ENCODE measurements at places on chromosomes 11 and 22.

- DNase-seq: peak; percentile 6
Measured at GRCh38 chr22:22210375-22210774, 34.2 kb upstream of the VPREB1 start.

DNA sequence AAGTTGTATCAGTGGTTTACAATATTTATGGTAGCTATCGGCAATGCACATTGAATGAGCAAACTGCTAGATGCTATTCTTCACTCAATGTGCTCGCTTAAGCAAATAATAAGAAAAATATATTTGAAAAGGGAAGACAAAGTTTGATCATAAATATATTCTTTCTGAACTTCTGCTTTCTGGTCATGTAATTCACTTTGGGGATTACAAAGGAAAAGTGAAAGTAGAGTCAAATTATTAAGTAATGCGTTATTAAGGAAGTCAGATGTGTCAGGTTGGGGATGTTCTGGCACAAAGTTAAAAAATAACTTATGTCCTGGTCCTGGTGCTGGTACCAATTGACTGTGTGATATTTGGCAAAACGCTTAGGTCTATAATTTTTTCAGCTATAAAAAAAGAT lies 98.0 kb upstream of the TRIM77 start:
- DNase-seq: no peak

DNA sequence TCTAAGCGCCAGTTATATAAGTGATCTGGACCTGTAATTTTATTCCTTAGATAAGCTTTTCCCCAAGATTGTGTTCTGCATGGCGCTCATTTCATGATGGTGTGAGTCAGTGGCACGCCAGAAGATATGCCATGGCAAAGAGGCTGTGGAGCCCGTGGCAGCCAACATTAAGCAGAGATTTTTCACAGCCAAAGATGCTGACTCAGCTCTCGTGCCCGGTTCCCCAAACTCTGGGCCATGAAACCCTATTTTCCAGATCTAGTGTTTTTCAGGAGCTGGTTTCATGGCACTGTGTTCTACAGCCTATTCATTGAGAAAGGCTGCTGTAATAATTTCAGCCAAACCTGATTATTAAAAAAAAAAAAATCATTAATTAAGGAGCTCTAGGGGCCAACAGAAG lies 15.4 kb upstream of the LINC01488 start:
- no peak for DNase-seq

GRCh38 chr11:12853652-12854296 lies 155.3 kb upstream of the RASSF10 start:
- DNase-seq: no peak

DNA sequence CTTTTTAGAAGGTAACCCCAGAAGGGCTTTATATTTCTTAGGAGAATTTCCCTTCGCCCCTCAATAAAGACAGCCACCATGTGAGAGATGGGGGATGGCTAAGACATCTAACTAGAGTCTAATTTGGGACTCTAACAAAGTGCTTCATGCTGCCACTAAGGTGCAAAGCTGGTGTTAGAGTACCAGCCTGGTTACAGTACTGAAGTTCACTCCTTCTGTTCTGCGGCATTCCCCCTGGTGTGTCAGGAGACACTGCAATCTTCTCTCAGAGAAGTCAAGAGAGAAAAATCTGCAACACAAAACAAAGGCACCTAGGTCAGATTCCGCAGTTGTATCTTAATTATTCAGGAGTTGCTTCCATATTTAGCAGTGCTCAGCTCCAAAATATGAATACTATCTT lies 603.0 kb upstream of the CADM1 start:
- DNase-seq: no peak

DNA sequence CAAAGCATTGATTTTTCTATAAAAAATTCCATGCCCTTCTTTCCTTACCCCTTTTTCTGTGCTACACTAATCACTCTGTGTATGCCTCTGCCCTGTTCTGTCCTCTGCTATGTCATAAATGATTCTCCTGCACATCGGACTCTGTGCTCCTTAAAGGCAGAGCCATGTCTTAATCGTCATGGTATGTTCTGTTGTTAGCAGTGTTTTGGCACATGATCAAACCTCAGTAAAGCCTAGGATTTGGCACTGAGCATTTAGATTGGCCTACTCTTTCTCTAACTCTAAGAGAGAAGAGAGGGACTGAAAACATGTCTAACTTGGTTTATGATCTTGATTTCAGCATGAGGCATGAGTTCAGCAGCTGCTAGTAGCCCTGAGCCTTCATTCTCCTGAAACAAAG lies 266.9 kb downstream of the AASDHPPT start:
- DNase-seq: peak; percentile 58

DNA sequence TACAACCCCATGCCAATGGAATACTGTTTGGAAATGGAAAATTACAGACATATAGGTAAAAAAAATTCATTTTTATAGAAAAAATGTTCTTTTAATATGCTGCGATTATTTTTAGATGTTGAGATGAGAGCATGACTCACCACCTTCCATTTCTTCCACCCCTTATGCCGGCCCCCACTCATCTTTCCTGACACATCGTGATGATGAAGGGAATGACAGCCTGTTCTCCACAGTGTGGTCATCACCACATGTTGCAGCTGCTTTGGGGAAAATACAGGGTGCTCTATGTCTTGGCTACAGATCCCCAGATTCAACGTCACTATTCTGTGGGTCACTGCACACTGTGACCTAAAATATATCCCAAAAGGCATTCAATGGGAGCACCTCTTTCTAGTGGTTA lies 916.2 kb downstream of the METTL15 start:
- no peak for DNase-seq

DNA sequence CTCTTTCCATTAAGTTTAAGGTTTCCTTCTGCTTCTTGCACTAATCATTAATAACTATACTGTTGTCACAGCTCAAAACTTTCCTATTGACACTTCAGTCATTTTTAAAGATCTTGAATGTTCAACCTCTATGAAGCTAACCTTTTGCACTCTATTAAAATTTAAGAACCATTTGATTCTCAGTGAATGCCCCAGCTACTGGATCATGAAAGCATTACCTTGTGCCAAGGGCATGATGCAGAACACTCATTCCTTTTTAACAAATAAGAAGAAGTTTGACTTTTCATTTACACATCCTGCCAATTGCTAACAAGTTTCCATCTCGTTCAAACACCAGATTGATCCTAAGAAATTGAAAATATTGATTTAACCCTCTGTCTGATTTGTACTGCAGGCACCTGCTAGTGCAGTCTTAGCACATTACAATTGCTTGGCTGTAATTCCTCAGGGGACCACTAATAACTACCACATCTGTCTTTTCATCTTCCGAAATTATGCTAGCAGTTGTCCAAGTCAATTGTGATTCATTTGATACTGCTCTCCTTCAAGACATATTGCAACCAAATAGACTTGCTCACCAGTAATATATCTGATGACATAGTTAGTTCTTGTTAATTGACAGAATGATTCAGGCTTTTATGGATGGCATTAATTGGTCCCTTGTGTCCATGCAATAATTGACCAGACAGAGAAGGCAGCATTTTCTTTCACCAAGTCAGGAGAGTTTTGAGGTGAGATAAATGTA lies 158.4 kb downstream of the TEAD1 start:
- DNase-seq: no peak

GRCh38 chr11:64844330-64845128 lies at the start of gene CDC42BPG:
TSS of gene CDC42BPG (minus strand) at chr11:64844653. CDS start at chr11:64844569, 84 bp downstream.
- no peak for DNase-seq

GRCh38 chr11:92837595-92837994 lies 131.9 kb upstream of the MTNR1B start:
- DNase-seq: no peak

DNA sequence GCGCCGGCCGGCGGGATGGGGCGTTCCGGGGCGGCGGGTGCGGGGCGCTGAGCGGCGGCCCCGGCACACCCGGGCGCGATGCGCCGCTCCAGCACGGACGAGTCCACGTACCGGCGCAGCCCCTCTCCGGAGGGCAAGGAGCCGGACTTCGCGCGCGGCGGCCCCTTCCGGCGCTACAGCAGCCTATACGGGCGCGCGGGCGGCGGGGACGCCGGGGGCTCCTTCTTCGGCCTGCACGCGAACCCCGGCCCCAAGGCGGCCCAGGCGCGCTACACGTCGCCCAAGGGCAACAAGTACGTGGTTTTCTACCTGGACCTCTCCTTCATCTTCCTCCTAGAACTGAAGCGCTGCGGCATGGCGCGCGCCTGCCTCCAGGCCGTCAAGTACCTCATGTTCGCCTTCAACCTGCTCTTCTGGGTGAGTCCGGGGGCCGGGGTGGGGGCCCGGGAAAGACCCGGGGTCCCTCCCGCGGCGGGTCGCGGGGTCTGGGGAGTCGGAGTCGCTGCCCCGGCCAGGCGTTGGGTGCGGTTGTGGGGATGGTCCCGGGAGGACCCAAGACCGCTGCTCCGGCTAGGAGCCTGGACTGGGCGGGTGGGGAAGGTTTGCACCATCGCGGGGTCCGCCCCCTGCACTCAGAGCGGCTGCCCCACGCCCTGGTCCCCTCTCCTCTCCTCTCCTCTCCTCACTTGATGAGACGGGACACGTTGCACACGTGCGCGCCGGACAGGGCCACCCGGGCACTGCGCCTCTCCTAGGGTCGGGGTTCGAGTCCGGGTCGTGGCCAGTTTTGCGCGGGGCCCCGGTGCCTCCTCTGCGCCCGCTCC lies 7.5 kb downstream of the TSPAN4 start:
- no peak for DNase-seq

DNA sequence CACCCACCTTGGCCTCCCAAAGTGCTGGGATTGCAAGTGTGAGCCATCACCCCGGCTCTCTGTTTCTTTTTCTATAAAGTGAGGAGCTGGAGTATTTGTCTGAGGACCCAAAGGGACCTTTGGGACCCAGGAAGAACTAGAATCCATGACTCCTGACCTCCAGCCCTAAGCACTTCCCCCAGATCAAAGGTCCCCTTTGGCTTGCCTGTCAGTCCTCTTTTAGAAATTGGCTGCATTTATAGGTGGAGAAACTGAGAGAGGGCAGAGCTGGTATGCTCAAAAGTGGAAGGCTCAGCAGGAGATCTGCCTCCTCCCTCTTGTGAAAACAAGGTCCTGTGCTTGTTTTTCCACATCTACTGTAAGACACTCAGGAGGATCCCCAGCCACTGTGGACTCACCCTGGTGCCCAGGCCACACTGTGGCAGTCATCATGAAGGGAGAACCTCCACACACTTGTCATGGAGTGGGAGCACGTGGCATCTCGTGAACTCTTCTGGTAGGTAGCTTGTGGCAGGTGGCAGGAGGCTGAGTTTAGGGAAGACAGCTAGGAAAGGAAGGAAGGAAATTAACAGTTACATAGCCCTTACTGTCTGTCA lies 12.4 kb upstream of the PLEKHA7 start:
- no peak for DNase-seq

GRCh38 chr11:69567951-69568808 lies 72.8 kb upstream of the CCND1 start:
- no peak for DNase-seq

DNA sequence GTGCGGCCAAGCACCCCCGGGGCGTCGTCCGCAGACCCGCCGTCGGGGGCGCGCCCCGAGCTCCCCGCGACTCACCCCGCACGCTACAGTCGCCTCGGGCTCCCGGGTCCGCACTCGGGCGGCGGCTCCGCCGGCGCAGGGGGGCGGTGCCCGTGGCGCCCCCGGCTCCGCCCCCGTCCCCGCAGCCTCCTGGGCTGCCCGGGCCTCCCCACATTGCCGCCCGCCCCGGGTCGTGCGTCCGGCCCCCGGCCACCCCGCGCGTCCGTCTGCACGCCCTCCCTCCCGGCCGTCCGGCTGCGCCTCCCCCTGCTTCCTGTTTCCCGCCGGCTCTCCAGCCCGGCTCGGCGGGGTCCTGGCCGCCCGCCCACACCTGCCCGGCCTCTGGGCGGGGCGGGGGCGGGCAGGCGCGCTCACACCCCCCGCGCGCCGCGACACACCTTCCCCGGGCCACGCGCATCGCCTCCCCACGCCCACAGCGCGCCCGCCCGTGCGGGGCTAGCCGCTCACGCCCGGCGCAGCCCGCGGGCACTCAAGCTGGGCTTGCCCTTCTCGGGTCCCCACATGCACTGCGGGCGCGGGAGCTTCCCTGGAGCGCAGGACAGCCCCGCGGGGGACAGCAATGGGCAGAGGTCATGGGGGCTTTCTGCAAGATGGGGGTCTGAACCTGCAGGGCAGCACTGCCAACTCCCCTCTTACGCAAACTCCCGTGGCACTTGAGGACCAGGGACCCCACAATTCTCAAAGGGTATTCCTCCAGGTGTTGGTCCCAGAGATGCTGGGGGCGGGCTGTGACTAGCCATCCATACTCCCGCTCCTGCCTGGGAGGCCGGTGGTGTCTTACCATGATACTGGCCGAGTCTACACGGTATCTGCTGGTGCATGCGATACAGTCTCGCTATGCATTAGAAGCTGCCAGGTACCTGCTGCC lies at the start of gene CARD10:
Gene CARD10, minus strand, starts transcription at position 148 of the 928 bp plus-strand sequence. CDS start 215 bp downstream, outside the sequence.
- DNase-seq: no peak

- no peak for DNase-seq
Measured at GRCh38 chr11:62472063-62472884, 53.4 kb downstream of the SCGB1A1 start.

- DNase-seq: no peak
Measured at GRCh38 chr11:31822175-31822926, 11.2 kb upstream of the PAX6 start.

- DNase-seq: no peak
Measured at GRCh38 chr11:118596224-118597146, 10.9 kb upstream of the PHLDB1 start.

DNA sequence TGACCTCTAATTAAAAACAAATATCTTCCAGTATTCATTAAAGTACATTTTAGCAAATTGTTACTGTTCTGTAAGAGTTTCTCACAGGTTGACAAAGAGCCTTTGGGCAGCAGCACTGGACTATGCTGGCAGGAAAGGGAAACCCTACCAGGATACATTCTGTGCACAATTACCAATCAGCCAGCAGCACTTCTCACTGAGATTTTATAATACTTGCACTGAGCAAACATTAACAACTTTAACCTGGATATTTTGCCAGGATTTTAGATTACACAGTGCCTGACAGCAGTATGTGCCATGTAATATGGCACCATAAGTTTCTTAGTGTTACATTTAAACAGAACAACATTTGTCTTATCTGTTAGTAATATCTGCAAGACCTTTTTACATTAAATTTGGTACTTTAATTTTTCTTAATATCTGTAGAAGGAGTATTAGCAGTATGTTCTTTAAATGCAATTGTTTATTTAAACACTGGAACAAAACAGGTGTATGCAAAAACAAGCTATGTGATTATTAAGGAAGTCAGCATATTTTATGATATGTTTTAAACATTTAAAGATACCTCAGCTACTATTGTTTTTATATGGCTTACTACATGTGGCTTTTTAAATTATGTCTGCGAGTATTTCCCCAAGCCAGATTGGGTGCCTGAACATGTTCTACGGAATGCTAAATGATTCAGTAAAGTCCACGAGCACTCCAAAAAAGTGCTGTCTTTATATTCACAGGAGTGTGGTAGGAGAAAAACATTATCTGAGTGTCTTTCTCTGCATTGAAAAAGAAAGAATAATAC lies 699.0 kb upstream of the LUZP2 start:
- no peak for DNase-seq

GRCh38 chr11:21254055-21254454 lies 584.7 kb downstream of the NELL1 start:
- DNase-seq: no peak

DNA sequence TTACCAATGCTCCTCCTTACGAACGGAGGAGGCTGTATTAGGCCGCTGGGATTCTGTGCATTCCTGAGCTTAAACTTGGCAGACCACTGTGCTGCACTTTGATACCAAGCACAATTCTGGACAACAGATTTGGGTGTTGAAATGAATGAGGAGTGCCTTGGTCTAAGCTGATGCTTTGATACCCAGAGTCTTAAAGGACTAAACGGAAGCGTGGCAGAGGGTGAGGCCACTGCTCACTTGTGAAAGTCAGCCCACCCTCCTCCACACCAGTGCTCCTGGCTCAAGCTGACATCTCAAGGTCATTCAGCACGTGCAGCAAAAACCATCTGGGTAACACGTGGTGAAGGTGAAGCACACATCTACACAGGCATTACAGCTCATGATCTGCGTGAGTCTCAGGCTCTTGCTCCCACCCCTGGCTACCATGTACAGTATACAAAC lies 85.9 kb downstream of the MICAL3 start:
- DNase-seq: no peak

Data from fibroblast of skin of left quadriceps (primary cell).